Spleen (tissue), 13 donors: ENCODE measurements at places on chromosomes 6 and 20. TPM values are rescaled to one million over a fixed set of nuclear protein-coding genes. Genes with fewer than 3 reads are reported as not detected.

GRCh38 chr6:100633096-100633777 is 168.5 kb upstream of the SIM1 start:
- H3K4me1 ChIP-seq, result no peaks in the 10 kb centered on the region
- no peak overlapping the region for H3K4me3 ChIP-seq
- no peaks in the 10 kb centered on the region for H3K27me3 ChIP-seq
- H3K36me3 ChIP-seq, result peaks cover 43% of the 10 kb centered on the region
- no peak for DNase-seq

DNA sequence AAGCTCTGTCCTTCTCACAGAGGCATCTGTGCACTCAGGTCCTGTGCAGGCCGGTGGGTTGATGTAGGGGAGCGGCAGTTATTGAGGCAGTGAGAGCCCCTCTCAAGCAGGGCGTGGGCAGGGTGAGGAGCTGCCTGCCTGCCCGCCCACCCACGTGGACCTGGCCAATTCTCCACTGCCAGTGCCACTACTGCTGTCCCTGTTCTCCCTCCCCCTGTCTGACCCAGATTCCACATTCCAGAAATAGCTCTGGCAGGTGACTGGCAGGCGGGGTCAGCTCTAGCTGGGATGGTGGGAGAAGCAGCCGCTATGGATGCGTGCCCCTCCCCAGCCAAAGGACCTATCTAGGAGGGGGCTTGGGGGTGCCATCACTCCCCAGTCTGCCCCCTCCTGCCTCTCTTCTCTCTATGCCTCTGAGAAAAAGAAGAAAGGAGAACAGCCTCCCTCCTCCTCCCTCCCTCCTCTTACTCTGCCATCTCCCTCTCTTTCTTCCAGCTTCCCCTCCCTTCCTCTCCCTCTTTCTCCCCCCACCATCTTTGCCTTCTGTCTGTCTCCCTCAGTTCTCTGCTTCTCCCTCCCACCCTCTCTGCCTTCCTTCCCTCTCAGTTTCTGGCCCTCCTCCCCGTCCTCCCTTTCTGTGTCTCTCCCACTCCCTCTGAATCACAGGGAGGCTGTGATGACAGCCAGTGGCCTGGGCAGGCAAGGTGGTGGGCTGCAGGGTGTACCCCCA is 86.5 kb upstream of the MYL9 start:
- H3K4me3 ChIP-seq, result no peak overlapping the region
- H3K27ac ChIP-seq, result no peak overlapping the region
- H3K27me3 ChIP-seq, result no peaks in the 10 kb centered on the region

DNA sequence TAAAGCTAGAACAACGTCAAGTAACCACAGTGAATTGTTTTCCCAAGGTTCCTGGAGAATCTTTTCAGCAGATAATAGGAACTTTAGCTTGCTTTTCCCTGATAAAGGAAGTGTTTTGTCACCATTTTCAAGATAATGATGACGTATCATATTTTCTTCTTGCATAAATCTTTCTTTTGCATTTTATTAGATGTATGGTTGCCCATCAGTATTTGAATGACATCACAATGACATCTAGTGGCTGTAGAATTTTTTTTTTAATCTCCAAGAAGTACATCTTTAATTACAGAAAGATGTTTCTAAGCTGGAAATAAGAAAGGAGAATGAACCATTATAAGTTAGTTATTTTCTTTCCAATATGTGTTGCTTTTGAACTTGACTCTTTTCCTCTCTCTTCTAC is 83.0 kb downstream of the CENPW start:
- no peak overlapping the region for H3K4me3 ChIP-seq
- H3K4me1 ChIP-seq, result no peaks in the 10 kb centered on the region
- no peak overlapping the region for H3K27ac ChIP-seq

DNA sequence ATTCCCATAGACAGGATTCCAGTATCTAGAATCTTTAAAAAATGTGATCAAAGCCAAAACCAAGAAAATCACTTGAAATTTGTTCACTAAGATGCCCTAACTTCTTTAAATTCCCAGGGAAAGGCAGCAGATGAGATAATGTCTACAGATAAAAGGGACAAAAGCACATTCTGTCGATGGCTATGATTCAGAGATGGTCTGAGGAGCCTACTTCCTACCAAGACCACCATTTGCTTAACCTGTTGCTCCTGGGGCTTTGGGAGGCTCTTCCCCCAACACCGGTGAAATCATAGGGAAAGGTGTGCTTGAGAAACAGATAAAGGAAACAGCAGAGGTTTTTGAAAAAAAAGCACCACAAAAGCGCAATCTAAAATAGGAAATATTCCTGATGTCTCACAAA is 118.3 kb upstream of the MAP7 start:
- H3K27me3 ChIP-seq, result no peaks in the 10 kb centered on the region
- H3K4me3 ChIP-seq, result no peak overlapping the region
- H3K36me3 ChIP-seq, result peaks cover 64% of the 10 kb centered on the region
- H3K4me1 ChIP-seq, result no peaks in the 10 kb centered on the region
- H3K27ac ChIP-seq, result no peak overlapping the region

- H3K4me3 ChIP-seq, result no peak overlapping the region
- peaks cover 26% of the 10 kb centered on the region for H3K36me3 ChIP-seq
- H3K27ac ChIP-seq, result peak overlapping the region; percentile 60
- peaks cover 64% of the 10 kb centered on the region for H3K4me1 ChIP-seq
- no peak for DNase-seq
Observed at GRCh38 chr6:35587167-35587566, 74.5 kb upstream of the TULP1 start.

- no peaks in the 10 kb centered on the region for H3K4me1 ChIP-seq
- DNase-seq, result no peak
- H3K27ac ChIP-seq, result no peak overlapping the region
- no peak overlapping the region for H3K4me3 ChIP-seq
Observed at GRCh38 chr6:121697921-121698320, 262.5 kb downstream of the GJA1 start.

DNA sequence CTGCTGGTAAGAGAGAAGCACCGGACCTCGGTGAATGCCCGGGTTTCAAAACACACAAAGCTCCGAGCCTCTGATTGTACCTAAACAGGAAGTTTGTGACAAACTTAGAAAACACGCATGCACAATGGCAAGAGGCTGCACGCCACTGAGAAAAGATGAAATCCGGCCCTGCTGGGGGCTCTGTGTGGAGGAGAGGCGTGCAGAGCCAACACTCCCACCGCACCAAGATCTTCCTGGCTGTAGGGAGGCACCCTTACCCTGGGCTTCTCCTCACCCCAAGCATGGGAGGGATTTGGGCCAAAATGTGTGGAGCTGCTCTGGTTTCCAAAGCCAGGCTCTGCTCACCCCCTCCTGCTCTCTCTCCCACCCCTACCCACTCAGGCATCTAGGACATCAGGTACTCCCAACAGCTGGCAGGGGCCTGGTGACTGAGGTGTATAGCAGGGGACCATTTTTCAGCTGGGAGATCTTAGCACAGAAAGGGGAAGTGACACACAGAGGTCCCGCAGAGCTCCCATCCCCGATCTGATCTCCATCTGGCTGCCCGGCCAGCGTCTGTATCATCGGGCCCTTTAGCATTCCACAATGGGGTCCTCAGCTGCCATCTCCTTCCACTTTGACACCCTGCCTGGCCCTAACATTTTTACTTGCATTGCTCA is 84.2 kb downstream of the TRERF1 start:
- H3K27me3 ChIP-seq, result no peaks in the 10 kb centered on the region
- H3K27ac ChIP-seq, result peak overlapping the region; percentile 90
- H3K4me3 ChIP-seq, result no peak overlapping the region

DNA sequence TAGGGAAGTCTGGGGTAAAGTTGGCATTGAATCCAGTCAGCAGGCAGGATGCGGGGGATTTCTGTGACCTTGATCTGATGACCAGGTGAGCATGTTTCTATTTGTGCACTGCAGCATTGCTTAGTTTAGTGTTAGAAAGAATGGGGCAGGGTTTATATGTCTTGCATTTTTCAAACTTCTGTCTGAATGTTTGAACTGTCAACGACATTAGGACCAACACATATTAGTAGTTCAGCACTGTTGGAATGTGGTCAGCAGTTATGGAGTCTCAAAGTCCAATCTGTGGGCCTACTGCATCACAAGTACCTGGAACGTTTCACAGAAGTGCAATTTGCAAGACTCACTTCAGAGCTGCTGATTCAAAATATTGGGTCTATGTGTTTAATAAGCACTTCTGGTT is 276.6 kb upstream of the BMP2 start:
- no peaks in the 10 kb centered on the region for H3K36me3 ChIP-seq
- H3K4me3 ChIP-seq, result no peak overlapping the region
- H3K27me3 ChIP-seq, result no peaks in the 10 kb centered on the region

DNA sequence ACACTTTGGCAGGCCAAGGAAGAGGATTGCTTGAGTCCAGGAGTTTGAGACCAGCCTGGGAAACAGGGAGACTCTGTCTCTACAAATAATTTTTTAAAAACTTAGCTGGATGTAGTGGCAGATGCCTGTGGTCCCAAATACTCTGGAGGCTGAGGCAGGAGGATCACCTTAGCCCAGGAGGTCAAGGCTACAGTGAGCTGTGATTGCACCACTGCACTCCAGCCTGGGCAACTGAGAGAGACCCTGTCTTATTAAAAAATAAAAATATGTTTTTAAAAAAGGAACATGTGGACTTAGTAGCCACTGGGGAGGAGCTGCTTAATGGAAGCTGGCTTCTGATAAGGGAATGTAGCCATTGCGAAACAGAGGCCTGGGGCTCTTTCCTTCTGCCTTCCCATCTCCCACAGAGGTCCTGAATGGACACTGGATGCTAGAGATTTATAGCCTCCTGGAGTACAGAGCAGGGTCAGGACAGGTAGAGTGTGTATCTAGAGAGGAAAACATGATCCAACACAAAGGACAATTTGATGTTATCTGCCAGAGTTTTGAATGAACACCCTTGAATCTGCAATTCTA is 21.7 kb upstream of the GMNN start:
- no peaks in the 10 kb centered on the region for H3K36me3 ChIP-seq
- no peak for DNase-seq
- H3K27ac ChIP-seq, result no peak overlapping the region
- H3K4me3 ChIP-seq, result no peak overlapping the region

- no peak for DNase-seq
- H3K4me1 ChIP-seq, result peaks cover 49% of the 10 kb centered on the region
- peak overlapping the region; percentile 73 for H3K27ac ChIP-seq
- H3K36me3 ChIP-seq, result peaks cover 17% of the 10 kb centered on the region
Observed at GRCh38 chr6:490251-491037, 98.9 kb downstream of the IRF4 start.

DNA sequence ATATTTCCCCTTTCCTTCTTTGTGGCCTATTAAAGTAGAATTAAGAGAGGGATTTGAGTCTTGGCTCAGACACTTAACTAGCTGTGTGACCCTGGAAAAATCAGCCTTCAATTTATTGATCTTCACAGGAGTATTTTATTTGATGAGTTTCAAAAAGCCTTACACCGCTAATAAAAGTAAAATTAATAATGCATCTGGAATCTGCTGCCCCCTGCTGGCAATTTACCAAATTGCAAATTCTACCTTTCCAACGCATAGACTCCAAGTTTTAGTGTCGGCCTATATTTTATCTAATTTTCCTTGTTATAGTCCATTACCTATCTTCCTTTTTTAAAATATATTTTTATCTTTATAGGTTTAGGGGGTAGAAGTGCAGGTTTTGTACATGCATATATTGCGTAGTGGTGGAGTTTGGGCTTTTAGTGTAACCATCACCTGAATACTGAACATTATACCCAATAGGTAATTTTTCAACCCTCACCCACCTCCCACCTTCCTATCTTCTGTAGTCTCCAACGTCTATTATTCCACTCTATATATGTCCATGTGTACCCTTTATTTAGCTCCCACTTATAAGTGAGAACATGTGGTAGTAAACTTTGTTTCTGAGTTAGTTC is 46.3 kb downstream of the GOPC start:
- no peak overlapping the region for H3K27ac ChIP-seq
- H3K27me3 ChIP-seq, result no peaks in the 10 kb centered on the region
- no peak overlapping the region for H3K4me3 ChIP-seq
- peaks cover 15% of the 10 kb centered on the region for H3K36me3 ChIP-seq
- no peaks in the 10 kb centered on the region for H3K4me1 ChIP-seq

Gene IL20RA
- total RNA-seq, result not detected

Gene ASIP
- total RNA-seq, result not detected

Gene B3GAT2
- total RNA-seq, result not detected

Gene CPXM1
- 0.34 TPM for total RNA-seq

Gene ZNF512B
- total RNA-seq, result 12.4 TPM
